Left colon (tissue), 2 donors: ENCODE measurements at places on chromosomes 5 and 9. TPM values are rescaled to one million over a fixed set of nuclear protein-coding genes. Genes with fewer than 3 reads are reported as not detected.

DNA sequence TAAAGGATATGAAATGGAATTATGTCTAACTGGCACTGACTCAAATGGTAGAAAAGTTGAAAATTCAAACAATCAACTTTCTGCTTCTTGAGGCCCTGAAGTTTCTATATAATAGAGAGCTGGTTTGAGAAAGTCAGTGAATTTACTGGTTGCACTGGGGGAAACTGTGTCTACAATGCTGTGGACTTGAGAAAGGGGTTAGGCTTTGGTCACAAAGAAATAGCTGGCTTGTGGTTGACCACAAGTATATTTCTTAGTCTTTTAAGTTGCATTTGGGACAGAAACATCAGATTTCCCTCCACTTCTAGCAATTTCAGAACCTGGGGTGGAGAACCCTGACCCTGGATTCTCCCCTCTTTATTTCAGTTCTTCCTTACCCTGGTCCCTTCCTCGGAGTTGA lies 192.6 kb upstream of the ACTBL2 start:
- DNase-seq = no peak

Gene LRRC14B
- total RNA-seq = not detected

Gene SLC6A19
- total RNA-seq = 72.5 TPM

- no peak for DNase-seq
Observed at GRCh38 chr5:160547872-160548271, 126.2 kb downstream of the PTTG1 start.

DNA sequence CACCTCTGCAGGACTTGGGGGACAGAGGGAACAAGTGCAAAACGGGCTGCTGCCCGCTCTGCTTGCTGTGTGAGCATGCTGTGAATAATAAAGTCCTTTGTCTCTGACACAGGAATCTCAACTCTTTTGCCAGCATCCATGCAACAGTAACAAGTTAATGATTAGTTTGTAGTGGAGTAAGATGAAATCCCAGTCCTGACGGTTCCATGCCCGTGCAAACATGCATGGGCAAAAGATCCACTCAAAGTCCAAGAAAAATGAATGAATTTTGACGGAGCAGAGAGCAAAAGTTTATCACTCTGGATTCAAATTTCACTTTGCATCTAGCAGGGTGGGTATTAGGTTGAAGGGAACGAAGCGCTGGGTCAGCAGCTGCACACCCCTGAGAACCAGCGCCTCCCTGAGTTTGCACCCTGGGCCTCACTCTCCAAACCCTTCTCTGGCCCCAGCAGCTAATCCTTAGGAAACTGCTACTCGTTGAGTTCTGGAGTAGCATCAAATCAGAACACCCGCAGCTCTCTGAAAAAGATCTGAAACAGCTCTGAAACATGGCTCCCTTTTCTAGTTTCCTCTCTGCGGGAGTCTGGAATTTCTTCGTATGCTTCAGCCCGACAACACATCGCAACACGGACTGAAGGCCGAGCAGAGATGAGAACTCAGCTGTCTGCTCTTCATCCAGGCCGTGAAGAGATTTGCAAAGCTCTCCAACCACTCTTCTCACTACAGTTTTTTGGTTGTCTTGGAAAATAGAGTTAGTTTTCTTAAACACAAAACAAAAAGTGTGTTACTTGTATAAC lies 45.6 kb upstream of the RUFY1 start:
- DNase-seq = no peak

- no peak for DNase-seq
Observed at GRCh38 chr5:132430746-132431145, 59.8 kb downstream of the IRF1 start.

- no peak for DNase-seq
Observed at GRCh38 chr5:39709032-39709431, 284.3 kb upstream of the DAB2 start.

Gene UGT3A1
- not detected for total RNA-seq

- no peak for DNase-seq
Observed at GRCh38 chr5:94849821-94850736, 231.6 kb downstream of the SLF1 start.

Gene SCGB3A2
- total RNA-seq = not detected

DNA sequence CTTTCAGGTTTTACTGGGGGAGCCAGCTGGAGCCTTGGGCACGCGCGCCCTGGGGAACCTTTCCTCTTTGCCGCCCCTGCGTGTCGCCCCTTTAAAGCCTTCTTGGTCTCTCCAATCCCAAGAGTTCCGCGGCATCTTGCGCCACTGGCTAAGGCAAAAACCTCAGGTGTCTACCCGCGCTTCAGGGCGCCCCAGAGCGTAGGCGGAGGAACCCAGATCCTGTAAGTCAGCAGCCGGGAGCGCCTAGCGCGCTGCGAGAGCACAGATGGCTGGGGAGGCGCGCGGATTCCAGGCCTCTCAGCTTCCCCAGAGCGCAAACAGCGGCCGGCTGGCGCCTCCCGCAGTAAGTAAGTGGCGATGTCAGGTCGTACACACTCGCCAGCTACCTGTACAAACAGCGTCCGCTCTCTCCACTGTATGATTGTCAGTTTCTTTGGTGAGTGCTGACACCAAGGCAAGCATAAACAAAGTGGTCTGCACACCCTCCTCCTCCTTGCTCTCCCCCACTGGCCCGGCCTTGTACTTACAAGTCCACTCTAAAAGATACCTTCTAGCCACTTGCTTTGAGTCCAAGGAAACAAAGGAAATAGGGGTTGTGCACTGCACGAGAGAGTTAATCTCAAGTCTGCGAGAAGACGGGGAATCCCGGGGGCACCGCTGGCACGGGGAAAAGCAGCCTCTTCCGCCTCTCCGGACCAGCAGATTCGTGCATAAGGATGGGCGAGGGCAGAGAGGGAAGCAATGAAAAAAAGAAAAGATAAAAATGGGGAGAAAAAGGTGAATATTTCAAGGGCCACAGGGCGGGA lies 2.9 kb downstream of the HTR1A start:
- DNase-seq = no peak

Gene PCDHA12
- total RNA-seq = 0.18 TPM

Gene SMIM33
- total RNA-seq = 3.7 TPM

DNA sequence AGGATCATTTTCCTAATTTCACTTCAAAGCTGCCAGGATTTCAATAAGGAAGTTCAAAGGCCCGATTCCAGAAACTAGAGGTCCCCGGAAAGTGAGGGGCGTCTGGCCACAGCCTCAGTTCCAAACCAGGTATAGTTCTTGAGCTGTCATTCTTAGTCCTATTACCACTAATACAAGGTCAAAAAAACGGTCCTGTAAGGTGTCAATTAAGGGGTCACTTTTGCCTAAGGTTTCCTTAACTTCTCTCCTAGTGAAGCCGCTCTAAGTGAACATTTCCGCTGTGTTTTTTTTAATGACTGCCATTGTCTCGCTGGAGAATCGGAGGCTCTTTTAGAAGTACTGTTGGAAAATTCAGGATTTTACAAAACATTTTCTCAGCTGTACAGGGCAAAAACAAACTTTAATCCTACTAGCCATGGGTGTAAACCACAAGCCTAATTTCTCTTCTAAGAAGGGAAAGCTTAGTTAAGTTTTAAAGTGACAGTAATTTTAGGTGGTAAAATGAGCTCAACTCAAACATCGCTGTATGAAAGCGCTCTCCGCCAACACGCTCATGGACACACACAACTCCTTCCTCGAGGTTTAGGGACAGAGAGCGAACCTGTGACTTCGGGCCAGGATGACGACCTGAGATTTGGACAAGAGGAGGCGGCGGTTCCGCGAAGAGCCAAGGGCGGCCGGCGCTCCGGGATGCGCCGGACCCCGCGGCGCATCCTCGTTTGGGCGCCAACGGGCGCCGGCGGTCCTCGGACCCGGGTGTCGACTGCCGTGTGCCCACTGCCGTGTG lies 76.7 kb upstream of the IFNE start:
- DNase-seq = no peak

Gene PRSS3
- 244 TPM for total RNA-seq

Gene DOK3
- 8.9 TPM for total RNA-seq

Gene FGD3
- 4.3 TPM for total RNA-seq

DNA sequence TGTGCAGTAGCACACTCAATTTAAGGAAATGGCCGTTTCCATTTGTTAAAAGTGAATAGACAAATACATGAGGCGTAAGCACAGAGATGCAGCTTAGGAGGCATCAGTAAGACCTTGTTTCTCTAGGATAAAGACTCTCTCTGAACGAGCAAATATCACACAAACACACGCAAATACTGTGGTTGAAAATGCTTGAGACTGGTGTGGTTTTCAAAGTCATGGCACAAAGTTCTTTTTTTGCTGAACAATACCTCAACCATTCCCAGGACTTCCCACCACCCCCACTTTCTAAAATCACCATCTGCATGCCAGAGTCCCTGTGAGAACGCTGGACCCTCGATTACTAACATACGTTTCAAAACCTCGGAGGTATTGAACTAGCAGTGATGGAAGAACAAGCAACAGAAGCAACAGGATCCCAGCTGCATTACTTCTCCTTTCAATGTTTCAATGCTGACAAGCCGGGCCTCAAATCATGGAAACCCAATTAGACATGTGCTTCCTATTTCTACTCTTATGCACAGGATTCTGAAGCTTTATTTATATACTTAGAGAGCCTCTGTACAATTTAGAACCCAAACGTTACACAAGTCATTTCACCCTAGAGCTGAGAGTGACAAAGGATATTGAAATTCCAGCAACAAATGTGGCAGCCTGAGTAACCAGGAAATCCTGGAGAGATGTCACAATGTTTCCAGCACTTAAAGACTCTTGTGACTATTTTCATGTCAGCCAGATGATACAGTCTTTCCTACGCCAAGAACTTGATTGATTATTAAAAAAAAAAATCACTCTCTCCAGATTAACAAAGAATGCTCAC lies 63.9 kb downstream of the CDC14B start:
- DNase-seq = no peak

Gene HAPLN1
- 9.1 TPM for total RNA-seq
